GM12878 (cell line): ENCODE measurements at places on chromosomes 16 and 17.

DNA sequence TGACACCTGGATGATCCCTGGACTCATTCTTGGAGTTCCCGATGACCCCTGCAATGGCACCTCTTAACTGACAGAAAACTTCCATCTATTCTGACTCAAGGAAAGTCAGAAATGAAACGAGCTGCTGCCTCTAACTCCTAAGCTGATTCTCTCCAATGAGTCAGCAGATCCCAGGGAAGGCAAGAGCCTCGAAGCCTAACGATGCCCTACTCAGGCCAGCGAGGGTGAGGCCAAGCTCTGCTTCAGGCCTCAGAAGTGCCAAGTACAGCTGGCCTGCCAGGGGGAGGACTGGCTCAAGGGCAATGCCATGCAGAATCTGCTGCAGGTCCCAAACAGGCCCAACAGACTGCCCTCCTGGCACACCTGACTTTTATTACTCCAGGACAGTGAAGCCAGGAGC lies 36.3 kb downstream of the PLXDC1 start:
- DNase-seq = no peak

DNA sequence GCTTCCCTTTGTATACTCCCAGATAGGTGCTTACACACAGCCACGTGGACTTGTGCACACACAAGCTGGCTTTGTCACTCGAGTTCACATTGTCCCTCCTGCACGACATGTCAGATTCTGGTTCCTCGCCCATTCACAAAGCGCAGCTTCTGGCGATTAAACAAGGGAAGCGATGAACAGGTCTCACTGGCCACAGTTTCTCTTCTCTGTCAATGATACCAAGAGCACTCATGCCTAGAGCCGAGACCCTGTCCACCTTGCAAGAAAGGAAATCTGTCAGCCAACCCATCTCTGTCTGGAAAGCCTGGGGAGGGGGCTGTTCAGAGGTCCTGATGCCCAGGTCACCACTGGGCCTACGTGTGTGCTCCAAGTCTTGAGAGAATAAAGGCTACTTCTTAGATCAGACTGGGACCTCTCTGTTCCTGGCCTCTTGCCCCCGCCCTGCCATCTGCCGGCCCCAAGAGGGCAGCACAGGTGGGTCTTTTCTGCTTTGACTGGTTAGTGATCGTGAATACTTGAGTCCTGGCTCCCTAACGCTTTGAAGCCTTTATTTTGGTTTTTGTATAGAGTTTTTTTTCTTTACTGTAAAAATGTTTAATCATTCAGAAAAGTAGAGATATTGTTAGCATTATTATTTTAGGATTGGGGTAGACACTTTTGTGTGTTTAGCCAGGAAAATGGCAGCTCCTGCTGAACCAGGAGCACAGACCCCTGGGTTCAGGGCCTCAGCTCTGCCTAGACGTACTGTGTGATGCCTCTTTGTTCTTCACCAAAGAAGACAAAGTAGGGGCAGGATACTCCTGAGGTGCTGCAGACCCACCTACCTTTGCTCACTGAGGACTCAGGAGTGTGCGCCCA lies 104.7 kb downstream of the MRM1 start:
- DNase-seq = no peak

GRCh38 chr17:83196973-83197880 lies 117.8 kb downstream of the METRNL start:
- DNase-seq = no peak

DNA sequence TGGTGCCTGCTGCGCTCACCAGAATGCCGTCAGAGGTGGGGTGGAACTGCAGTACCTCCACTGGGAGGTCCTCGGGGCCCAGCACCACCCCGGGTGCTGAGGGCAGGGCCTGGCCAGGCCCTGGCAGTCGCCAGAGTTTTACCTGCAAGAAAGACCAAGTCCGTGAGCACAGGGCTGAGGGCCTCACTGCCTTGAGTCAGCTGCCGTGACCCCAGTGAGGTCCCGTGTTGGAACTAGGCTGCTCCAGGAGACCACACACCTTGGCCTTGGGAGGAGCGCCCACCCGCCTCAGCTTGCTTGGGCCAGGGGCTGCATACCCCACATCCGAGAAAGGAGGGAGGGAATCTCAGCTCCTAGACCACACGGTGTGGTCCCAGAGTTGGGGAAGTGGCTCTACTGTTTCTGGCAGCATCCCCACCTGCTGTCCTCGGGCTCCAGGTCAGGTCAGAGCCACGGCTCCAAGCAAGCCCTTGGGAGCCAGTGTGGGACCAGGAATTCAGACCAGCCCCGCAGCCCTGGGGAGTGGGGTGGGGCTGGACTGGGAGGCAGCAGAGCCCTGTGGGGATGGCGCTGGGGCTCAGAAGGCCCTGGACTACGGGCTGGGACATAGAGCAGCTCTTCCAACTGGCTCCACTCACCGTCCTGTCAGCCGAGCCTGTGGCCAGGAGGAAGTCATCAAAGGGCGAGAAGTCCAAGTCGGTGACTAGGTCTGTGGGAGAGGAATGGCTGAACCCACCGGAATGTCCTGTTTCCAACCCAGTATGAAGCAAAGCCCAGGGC lies 8.7 kb downstream of the CORO7 start:
- no peak for DNase-seq

DNA sequence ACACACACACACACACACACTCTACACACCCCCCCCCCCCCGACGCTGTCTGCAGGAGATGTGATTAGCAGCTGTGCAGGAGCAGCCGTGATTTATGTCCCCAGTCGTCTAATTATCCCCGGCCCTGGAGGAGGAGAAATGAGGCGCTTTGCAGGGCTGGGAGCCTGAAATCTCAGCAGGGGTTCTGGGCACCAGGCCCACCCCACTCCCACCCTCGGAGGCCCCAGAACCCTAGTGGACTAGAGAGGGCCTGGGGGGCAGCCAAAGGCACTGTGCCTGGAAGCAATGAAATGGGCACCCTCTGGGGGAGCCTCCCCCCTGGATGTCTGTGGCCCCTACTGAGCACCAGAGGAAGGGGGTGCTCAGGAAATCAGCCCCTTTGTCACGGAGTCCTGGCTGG lies 134.2 kb upstream of the CIBAR2 start:
- no peak for DNase-seq

- DNase-seq = no peak
These were observed 5.5 kb upstream of the KIF22 start for GRCh38 chr16:29784901-29785500.

- peak; percentile 100 for DNase-seq
These were observed at the start of gene PAGR1 for GRCh38 chr16:29815793-29816693. Gene PAGR1, plus strand, starts transcription at chr16:29816152. Its CDS starts 374 bp downstream, at chr16:29816526.

DNA sequence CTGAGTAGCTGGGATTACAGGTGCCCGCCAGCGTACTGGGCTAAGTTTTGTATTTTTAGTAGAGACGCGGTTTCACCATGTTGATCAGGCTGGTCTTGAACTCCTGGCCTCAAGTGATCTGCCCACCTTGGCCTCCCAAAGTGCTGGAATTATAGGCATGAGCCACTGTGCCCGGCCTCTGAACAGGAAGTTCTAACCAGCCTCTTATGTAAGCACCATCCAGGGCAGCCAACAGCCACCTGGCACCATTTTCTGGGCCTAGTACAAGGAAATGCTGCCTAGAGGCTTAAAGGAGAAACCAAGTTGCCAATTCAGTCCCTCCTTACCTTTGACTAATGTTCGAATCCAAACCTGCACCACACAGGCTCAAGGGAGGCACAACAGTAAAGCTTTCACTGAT lies 8.5 kb upstream of the SLC39A11 start:
- no peak for DNase-seq

DNA sequence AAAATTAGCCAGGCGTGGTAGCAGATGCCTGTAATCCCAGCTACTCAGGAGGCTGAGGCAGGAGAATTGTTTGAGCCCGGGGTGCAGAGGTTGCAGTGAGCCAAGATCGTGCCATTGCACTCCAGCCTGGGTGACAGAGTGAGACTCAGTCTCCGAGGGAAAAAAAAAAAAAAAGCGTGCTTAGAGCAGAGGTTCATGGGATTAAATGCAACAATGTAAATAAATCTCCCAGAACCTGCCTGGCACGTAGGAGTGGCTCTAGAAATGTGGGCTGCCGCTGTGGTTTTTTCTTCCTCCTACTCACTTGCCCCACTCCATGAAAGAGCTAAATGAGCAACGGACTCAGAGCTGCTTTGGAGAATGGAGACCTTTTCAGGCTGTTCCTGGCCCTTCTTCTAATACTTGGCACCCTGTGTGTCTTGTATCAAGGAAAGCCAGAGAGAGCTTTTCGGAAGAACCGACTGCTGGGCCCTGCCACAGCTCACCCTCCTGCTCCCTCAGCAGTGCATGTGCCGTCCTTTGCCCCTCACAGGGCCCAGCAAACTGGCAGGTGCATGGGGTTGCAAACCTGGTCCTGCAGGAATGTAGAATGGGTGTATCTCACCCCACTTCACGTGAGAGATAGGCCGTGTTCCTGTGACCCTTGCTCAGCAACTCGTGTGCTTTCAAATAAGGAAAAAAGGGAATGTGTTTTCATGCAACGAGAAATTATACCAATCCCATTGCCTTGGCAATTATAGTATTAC lies 52.0 kb downstream of the LDHD start:
- no peak for DNase-seq

DNA sequence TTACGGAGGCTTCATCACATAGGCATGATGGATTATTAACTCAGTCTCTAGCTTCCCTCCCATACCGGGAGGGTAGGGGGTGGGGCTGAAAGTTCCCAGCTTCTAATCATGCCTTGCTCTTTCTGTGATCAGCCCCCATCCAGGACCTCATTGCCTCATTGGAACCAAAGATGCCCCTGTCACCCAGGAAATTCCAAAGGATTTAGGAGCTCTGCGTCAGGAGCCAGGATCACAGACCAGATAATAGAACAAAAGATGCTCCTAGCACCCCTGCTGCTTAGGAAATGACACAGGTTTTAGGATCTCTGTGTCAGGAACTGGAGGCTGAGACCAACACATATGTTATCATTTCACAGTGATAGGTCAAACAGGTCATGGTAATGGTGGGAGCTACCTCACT lies 9.7 kb downstream of the USB1 start:
- DNase-seq = no peak

DNA sequence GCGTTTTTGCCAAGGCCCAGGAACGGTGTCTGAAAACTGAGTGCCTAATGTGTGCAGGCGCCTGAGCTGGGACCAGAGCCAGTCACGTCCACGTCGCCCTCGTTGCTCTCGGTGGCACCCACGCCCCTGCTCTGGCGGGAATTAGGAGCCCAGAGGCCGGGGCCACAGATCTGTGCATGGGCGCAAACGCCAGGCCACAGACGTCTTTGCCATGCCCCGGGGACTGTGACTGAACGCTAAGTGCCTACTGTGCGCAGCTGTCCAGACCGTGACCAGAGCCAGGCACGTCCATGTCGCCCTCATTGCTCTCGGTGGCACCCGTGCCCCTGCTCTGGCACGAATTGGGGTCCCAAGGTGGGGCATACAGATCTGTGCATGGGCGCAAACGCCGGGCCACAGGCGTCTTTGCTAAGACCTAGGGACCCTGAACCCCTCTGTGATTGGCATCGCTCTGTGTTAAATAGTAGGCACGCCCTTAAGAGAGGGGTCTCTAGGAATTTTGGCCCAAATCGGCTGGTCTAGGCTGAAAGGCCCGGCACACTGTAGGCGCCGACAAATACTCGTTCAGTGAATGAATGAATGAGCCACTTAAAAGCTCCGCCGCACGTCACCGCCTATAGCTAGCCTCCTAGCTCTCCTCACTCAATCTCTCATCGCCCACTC lies 827 bp upstream of the UBALD1 start:
- no peak for DNase-seq

GRCh38 chr16:9817586-9817985 lies 364.6 kb downstream of the GRIN2A start:
- DNase-seq = no peak
